Amygdala (tissue), 56 donors: ENCODE measurements at places on chromosomes 16 and 17.

DNA sequence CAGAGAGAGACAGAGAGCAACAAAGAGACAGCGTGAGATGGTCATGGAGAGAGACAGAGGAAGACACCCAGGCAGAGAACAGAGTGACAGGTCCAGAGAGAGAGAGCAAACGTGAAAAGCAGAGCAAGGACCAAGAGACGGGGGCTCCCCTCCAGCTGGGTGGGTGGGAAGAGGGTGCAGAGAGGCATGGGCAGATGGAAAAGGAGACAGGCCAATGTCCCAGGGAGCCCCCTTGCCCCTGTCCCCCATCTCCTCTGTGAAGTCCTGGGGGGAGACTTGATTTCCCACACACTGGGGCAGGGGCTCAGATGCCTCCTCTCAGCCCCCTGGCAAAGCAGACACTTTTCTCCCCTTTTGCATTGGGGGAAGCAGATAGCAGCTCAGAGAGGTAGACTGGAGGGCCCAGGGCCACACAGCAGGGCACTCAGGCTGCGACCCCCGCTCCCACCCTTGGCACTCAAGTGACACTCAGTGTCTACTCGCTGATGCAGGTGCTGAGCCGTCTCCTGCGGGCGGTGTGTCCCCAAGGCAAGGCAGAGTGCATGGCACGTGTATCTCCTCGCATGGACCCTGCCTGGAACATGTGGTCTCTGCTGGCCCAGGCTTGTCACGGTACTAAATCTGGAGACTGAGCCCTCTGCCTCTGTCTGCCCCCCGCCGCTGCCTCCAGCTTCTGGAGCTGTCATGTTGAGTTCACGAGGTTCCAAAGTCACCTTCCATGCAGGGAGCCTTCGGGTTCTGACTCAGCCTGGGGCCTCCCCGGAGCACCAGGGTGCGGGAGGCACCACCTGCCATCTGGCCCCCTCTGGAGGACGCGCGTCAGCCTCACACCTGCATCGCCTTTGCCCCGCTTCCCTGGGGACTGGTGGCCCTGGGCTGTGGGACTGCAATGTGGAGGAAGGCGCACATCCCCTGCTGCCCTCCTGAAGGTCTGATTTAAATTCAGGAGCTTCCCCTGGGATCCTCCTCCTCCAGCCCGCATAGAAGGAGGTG, 215.9 kb upstream of the GSE1 start:
- no peak for DNase-seq

DNA sequence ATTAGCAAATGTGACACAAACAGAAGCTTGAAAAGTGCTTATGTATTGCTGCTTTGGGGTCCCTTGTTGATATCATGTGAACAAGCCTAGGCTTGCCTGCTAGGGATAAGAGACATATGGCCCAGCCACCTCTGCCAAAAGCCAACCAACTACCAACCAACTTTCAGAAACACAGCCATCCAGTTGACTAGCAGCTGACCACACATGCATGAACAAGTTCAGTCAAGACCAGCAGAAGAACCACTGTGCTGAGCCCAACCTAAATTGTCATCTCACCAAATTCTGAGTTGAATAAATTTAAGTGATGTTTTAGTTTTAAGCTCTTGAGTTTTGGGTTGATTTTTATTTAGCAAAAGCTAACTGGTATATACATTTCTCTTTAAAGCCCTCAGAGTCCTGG, 3.5 kb downstream of the ERN2 start:
- DNase-seq, result no peak

- no peak for DNase-seq
These were observed 39.4 kb downstream of the LAT start for GRCh38 chr16:29024278-29024677.

GRCh38 chr16:48409839-48410632, 24.8 kb upstream of the SIAH1 start:
- no peak for DNase-seq

- no peak for DNase-seq
These were observed at the start of gene ZNF750 for GRCh38 chr17:82839617-82840292. TSS of gene ZNF750 (minus strand) at chr17:82840022. CDS start at chr17:82832454, 7,568 bp downstream.

DNA sequence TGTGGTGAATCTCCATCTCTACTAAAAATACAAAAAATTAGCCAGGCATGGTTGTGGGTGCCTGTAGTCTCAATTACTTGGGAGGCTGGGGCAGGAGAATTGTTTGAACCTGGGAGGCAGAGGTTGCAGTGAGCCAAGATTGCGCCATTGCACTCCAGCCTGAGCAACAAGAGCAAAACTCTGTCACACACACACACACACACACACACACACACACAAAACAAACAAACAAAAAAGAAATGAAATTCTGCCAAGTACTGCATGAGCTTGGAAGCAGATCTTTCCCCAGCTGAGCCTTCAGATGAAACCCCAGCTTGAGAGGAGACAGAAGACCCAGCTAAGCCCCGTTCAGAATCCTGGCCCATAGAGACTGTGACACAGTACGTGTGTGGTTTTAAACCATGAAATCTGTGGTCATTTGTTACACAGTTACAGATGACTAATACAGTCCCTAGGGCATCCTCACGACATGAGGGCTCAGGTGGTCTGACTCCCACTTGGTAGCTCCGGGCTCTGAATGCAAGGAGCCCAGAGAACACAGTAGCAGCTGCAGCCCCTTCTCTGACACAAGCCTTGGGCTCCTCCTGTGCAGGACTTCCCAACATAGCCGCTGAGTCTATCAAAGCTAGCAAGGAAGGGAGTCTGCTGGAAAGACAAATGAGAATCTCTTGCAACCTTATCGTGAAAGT, 132.8 kb downstream of the SEC14L1 start:
- DNase-seq, result no peak

DNA sequence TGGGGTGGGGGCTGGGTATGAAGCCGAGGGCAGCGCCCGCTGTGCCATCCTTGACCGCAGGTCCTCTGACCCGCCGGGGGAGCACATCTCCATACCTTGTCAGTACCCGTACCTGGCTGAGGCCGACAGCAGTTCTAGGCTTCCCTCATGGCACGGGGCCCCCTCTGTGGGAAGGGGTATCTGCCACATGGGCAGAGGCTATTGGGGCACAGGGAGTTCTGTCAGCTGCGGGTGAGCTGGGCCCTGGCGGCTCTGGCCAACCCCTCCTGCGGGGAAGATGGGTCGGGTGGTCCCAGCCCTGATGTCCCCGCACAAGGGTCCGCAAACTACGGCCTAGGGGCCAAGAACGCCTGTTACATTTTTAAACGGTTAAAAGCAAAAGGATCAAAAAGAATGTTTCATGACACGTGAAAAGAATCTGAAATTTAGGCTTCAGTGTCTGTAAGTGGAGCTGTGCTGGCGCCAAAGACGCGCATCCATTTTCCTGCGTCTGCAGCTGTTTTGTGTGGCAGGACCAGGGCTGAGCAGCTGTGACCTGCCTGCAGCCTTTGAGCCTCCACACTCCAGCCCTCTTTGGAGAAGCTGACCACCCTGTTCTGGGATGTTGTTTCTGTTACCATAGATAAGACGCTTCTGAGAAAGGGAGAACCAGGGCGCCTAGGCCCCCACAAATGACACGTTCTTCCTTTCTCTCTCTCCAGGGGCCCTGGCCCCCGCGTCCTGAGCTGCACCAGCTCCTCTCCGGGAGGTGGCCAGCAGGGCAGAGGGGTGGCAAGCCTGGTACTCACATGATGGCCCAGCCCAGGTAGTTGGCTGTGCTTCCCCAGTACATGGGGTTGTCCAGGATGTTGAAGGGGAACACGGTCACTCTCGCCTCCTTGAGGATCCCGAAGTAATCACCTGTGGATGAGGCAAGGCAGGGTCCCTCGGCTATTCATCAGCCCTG, 12.7 kb upstream of the RASD1 start:
- DNase-seq, result no peak

- no peak for DNase-seq
These were observed 650.4 kb upstream of the RBFOX1 start for GRCh38 chr16:6682142-6682811.

DNA sequence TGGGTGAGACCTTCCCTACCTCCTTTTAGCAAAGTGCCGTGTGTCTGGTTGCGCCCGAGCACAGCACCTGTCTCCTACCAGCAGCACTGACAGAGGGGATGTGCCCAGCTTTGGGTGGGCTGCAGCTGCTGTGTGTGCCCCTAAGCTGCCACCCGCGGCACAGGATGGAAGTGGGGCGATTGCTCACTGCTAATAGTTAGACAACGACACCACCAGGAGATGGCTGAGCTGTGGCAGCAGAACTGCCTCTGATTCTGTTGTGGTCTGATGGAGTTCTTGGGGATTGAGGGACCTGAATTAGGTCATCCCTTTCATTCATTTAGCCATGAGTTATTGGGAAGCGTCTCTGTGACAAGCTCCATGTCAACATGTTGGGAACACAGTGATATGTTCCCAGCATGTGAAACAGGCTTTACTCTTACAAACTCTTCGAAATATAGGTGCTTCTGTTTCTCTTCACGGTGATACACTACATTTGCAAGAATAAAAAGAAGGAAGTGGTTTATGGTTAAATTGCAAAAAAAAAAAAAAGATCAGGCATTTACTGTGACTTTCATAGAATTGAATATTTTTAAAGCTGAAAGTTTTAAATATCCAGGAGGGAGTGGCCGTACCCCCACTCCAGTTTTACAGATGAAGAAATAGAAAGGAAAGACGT, 184.4 kb downstream of the MAF start:
- no peak for DNase-seq

GRCh38 chr17:79803421-79803996, 6.6 kb upstream of the CBX8 start:
- DNase-seq, result no peak

DNA sequence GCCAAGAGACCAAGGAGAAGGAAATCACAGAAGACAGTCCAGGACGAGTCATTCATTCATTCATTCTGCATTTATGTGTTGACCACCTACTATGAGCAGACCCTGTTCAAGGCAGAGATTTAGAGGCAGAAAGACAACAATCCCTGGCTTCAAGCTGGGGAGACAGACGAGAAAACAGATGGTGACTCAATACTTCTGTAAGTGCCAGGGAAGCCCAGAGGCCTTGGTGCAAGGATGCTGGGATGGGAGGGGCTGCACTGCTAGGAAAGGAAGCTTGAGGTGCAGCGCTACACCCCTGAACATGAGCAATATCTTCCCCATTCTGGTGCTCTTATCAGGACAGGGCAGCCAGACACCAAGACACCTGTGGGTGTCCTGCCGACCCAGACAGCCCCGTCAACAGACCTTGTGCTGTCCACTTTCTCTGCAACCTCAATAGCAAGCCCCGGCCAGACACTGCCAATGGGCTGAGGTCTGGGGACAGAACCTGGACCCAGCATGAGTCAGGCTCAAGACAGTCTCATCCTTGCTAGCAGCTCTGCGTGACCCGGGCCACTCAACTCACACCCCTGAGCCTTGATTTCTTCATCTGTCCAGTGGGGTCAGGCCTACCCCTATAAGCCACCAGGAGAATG, 163.5 kb downstream of the COPRS start:
- DNase-seq, result no peak

DNA sequence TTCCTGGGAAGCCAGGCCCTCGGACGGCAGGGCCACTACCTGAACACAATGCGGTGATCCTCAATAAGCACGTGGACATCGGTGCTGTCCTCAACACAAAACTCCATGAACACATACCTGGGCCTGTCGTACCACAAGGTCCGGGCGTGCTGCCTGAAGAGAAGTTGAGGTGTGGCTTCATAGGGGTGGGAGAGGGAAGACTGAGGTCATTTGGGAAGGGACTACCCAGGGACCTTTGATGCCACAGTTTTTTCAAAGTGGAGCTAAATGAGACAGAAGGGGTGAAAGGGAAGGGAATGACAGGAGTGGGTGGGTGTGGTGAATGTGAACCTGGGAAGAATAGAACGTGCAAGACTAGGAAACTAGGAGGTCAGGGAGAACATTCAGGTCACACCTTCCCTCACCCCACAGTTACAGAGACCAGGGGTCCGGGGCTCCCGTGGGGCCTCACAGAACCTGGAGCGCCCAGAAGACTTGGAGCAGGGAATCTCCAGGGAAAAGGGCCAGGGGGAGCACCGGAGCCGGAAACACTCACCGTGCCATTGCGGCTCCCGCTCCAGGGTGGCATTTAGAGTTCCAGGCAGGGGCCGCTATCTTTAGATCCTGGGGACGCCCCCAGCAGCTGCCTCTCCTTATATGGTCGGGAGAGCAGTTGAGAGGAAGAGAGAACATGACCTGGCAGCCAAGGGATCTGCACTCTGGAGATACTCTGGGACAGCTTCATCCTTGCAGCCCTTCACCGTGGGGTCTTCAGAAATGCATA, at the start of gene PTGES3L:
Gene PTGES3L (minus strand): TSS at position 570 of the 763 bp plus-strand sequence. CDS start 27 bp downstream, at position 543.
- DNase-seq, result peak; percentile 53

- no peak for DNase-seq
These were observed 24.9 kb downstream of the USP31 start for GRCh38 chr16:23124315-23124714.

DNA sequence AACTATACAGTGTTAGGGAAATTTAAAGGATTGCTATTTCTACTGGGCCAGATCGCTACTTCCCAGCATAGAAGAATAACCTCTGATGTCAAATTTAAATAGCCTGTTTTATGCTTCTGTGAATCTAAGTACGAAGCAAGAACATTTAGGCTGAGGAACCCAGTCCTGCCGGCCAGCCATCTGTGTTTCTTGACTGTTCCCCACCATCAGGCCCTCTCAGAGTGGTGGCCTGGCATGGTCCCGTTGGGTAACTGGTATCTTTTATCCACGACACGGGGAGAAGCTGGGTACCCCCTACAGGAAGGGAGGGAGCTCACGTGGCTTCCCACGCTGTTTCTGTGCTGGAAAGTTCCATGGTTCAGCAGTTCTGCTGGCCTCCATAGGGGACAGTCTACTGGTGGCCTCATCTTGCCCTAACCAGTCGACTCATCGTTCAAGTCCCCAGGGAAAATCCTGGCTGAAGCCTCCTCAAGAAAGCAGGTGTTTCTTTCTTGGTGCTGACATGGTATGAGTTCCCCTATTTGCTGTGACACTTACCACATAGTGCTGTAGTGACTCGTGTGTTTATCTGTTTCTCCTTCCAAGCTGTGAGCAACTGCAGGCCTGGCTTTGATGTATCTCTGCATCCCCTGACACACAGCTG, 201.7 kb upstream of the NLRP1 start:
- no peak for DNase-seq

- no peak for DNase-seq
These were observed 81.9 kb downstream of the TUBD1 start for GRCh38 chr17:59810894-59811153.

DNA sequence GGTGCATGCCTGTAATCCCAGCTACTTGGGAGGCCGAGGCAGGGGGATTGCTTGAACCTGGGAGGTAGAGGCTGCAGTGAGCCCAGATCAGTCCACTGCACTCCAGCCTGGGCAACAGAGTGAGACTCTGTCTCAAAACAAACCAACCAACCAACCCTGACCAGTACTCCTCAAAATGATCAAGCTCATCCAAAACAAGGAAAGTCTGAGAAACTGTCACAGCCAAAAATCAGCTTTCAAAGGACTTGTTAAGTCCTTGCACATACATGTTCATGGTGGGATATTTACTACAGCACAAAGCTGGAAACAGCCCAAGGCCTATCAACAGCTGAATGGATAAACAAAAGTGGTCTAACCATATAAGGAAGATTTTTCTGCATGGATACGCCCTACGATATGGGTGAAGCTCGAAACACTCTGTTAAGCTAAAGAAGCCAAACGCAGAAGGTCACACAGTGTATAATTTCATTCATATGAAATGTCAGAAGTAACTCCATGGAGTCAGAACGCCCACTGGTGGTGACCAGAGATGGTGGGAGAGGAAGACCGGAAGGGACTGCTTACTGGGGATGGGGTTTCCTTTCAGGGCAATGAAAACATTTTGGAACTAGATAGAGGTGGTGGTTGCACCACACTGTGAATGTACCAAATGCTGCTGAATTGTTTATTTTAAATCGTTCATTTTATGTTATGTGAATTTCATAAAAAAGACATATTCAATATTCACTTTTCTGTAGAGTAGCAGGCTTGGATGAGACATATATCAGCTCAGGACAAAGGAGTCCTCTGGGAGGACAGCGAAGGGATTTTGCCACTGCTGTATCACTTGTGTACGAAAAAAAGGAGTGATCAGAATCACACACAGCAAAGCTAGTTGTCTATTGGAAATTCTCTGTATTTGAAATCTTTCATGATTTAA, 17.7 kb downstream of the CCL17 start:
- no peak for DNase-seq
